ENCODE measurements at places on chromosomes 2 and 18. TPM values are rescaled to one million over a fixed set of nuclear protein-coding genes. Genes with fewer than 3 reads are reported as not detected.
A peak's percentile ranks its signal among the peaks of the same experiment; 100 is the strongest.

The TCF7L1 gene
- 47.4 TPM for polyA plus RNA-seq

The DUSP19 gene
- 1.8 TPM for polyA plus RNA-seq

The SCN7A gene
- 67.9 TPM for polyA plus RNA-seq

GRCh38 chr2:197158591-197159550 is 151.7 kb downstream of the ANKRD44 start:
- DNase-seq: peak; percentile 41

DNA sequence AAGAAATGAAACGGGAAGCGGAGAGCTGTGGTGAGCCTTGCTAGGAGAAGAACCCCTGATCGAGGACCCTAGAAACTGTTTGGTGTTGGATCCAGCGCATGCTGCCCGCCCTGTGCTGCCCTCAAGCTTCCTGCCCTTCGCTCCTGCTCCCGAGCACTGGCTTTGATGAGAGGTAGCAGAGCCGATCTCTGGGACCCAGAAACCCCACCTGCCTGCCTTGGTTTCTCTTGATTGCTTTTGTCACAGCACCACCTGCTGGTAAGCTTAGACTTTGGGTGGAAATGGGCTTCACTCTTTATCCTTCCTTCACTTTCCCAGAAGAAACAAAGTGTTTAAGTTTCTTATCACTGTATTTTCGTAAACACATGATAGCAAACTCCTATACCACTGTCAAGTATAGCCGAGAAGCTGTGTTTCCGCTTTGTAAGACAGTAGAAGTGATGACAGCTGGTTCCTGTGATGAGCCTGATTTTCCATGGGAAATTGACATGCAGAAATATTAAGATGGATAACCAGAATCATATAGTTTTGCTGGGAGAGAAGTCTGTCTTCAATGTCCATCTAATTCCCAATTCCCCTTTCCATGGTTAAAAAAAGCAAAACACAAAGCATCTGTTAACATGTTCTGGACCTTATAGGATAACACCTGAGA is 267.4 kb downstream of the PHLPP1 start:
- DNase-seq: peak; percentile 73

DNA sequence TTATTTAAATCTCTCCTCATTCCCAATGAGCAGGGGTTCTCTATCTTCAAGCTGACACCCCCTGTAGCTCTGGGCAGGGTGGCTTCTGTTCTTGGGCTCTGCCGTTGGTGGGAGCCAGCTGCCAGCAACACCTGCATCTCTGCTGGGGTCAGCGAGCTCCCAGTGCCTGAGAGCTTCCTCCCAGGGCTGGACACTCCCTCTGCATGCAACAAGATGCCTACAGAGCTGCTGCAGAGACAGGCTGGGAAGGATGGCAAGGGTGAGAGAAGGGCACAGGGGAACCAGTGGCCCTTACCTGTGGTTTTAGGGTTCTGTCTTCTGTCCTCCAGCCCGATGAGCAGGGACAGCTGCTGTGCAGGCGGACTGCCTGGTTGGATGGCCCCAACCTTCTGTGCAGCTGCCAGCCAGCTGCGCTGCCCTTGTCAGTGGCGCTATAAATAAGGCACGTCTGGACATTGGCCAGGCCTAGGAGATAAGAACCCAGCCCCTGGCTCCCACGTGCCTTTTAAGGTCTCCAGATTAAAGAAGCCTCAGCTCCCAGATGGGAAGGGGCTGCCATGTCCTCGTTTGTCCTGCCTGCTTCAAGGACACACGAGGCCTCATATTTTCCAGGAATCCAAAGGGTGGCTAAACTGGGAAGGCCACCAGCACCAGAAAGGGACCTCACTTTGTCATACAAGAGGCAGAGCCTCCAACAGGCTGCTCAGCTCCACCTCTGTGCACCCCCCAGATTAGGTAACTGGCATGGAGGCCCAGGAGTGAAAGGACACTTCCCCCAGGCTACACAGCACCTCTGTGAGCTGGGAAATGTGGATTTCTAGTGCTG is 39.5 kb upstream of the FHL2 start:
- DNase-seq: peak; percentile 80

DNA sequence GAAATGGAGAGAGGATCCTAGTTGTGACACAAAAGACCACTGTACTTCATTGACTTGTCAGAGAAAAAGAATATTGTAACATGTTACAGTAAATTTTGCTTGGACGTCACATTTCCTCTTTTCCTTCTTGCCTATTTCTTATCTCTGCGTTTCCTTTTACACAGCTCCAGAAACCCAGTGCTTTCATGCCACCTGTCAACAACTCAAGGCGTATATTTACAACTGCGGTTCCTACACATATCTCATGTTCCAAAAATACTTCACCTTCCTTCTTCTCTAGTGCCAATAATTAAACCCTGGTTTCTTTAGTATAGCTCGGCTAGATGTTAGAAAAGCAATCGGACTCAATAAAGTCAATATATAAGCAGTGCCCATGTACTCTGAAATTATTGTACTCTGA is 911.5 kb upstream of the FSHR start:
- DNase-seq: no peak

DNA sequence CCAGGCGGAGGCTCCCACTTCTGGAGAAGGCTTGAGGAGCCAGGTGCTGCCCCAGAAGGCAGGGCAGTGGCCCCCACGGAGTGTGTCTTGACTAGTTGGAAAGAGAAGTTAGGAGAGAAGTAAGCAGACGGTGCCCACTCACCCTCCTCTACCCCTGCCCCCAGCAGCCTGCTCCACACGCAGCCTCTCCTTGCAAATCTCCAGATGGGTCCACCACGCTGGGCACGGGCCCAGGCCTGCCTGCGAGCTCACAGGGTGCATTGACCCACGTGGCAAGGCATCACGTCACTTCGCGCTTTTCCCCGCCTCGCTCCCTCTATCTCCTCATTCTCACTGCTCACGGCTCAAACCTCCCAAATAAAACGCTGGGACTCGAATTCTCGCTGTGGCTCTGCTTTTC is 71.8 kb upstream of the RAB12 start:
- DNase-seq: no peak

DNA sequence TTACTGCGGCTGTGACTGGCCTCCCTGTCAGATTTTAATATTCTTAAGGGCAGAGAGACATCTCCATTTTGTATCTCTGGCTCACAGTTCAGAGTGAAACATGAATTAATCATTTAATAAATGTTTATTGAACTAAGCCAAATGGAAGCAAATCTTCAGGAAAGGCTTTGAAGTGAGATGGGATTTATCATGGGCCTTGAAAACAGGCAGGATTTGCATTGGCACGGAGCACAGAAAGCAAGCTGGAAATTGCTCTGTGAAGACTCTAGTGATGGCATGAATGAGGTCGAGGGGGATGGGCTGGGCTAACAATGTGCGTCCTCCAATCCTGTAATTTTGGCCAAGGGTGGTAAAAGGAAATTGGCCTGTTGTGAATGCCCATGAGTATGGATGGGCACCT is 369.8 kb upstream of the SOX11 start:
- DNase-seq: no peak

DNA sequence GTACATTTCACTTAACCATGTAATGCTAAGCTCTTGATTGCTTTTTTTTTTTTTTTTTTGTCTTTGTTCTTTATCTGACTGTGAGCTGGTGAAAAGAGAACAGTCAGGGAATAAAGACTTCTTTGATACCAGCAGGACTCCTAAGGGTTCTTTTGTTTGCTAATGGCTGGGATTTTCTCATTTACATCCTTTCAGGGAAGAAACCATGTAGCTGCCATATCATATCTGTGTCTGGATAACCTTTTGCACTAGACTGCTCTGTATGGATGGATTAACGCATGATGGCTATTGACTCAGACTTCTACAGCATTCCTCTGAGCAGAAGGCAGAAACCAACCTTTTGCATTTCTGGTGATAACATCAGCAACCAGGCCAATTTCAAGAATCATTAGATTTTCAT is 504.0 kb downstream of the LRRTM4 start:
- no peak for DNase-seq

DNA sequence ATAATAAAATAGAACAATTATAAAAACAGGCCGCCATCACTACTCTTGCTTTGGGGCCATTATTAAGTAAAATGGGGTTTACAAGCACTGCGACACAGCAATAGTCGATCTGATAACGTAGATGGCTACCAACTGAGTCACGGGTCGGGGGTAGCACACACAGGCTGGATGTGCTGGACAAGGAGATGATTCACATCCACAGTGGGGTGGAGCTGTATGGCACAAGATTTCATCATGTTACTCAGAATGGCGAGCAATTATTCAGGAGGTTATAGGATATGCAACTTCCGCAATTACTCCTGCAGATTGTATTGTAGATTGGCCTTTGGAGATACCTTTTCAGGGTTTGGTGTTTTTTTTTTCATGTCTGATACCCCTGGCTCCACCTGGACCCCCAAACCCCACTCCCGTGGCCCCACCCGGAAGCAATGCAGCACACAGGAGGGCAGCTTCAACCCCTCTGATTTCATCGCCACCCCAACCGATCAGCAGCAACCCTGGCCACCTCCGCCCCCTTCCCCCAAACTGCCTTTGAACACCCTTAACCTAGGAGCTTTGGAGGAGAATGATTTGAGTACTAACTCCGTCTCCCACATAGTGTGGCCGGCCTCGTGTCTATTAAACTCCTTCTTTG is 21.4 kb upstream of the MLPH start:
- DNase-seq: no peak

DNA sequence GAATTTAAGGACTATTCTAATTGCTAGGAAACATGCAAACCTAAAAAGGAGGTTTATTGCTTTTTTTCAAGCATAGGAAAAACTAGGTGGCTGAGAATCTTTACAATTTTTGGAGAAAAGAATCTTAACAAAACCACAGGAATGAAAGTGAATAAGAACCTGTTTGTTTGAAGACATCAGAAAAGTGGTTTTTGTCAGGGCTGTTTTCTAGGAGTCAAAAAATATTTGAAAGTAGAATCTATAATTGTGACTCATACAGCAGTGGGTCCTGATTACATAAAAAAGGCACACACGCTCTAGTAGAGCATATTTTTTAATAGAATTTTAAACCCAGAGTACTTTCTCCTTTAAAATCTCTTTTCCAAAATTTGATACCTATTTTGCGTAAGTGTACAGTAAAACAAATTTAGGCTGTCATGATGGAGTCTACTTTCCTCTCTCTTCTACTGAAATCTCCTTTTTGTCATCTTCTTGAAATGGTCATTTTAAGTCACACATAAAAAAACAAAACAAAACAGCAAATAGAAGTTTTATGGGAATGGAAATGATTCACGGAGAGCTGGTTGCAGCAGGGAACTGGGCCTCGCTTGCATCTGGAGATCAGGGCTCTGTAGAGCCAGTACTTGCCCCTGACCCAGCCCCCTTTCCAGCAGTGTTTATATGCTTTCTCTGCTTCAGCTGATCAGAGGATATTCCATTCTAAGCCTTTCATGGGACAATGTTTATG is 59.1 kb upstream of the PELI1 start:
- no peak for DNase-seq

GRCh38 chr18:54240629-54241107 is 16.2 kb upstream of the MBD2 start:
- DNase-seq: no peak

GRCh38 chr18:596288-596881 is 403 bp upstream of the CLUL1 start:
- DNase-seq: no peak

DNA sequence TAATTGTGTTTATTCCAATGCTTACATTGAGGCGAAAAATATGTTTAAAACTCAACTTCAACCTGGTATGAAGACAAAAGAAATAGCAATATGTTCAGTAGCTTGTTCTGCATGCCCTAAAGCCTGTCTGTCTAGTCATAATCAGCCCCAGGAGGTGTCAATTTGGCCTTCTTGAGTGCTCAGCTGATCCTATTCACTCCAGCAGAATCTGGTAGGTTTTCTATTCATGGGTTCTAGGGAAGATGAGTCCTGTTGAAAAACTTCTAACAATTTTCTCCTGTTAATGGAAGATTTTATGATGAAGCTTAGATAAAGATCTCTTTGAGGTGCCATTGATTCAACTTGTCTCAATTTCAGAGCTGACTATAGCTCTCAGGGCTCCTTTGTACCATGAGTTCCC is 402.0 kb upstream of the UBE2E3 start:
- no peak for DNase-seq

The MSTN gene
- 37.9 TPM for polyA plus RNA-seq

The ST6GAL2 gene
- polyA plus RNA-seq: 1.9 TPM

- peak; percentile 88 for DNase-seq
These were observed 582.8 kb downstream of the ZEB2 start for GRCh38 chr2:143936848-143937722.

All from muscle of back (tissue), 13 donors.